Muscle of back (tissue), 13 donors: ENCODE measurements at places on chromosomes 11 and 22. TPM values are rescaled to one million over a fixed set of nuclear protein-coding genes. Genes with fewer than 3 reads are reported as not detected.

CLMP gene
- polyA plus RNA-seq: 27.4 TPM

TSPAN32 gene
- polyA plus RNA-seq: 5.4 TPM

APOA1 gene
- polyA plus RNA-seq: 0.74 TPM

KCNE3 gene
- 2.9 TPM for polyA plus RNA-seq
